ENCODE measurements at places on chromosomes 12 and 14. TPM values are rescaled to one million over a fixed set of nuclear protein-coding genes. Genes with fewer than 3 reads are reported as not detected.

The MYH6 gene
- polyA plus RNA-seq, result not detected

DNA sequence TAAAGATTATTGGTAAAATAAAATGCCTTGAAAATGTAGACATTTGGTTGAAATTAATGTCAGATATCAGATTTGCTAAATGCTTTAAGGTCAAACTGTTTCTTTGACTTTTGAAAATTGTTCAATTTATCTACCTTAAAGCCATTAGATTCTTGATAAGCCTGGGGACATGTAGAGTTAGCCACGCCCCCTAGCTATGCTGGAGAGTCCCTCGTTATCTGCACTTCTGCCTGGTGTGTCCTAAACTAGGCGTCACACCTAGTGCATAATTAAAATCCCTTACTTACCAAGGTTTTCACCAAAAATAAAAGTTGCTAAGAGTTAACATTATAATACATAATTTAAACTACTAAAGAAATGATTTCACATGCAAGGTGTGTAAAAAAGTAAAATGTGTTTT is 79.5 kb downstream of the EGLN3 start:
- H3K4me1 ChIP-seq, result no peaks in the 10 kb centered on the region
- no peak for DNase-seq
- no peaks in the 10 kb centered on the region for H3K27me3 ChIP-seq
- no peak overlapping the region for H3K4me3 ChIP-seq
- peaks cover 6% of the 10 kb centered on the region for H3K36me3 ChIP-seq
- no peak overlapping the region for H3K27ac ChIP-seq

The KIF21A gene
- not detected for polyA plus RNA-seq

DNA sequence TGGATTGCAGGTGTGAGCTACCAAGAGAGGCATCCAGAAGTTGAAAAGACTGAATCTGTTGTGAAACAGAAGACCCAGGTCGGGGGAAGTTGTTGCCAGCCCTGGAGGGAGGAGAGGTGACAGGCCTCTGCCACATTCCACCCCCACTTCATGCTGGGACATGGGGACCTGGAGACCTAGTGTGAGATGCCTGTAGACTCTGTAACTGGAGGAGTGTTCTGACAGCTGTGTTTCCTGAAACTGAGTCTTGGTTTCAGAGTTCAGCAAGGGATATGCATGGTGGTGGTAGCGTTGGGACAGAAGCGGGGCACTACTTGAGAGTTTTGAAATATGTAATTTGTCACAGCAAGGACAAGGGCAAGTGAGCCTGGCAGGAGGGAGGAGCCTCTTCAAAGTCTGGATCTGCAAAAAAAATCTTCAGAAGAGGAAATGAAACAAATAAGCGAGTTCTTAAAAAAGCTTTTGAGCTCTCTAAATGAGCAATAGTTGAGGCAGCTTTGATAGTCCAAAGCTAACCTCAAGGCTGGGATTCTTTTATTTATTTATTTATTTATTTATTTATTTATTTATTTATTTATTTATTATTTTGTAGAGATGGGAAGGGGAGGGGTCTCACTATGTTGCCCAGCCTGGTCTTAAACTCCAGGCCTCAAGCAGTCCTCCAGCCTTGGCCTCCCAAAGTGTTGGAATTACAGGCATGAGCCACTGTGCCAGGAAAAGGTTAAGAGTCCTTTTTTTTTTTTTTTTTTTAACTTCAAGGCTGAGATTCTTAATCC is 58.9 kb upstream of the EEA1 start:
- peak overlapping the region; percentile 41 for H3K4me3 ChIP-seq
- peak; percentile 65 for DNase-seq
- H3K36me3 ChIP-seq, result no peaks in the 10 kb centered on the region
- peak overlapping the region; percentile 70 for H3K27ac ChIP-seq

- H3K36me3 ChIP-seq, result no peaks in the 10 kb centered on the region
- no peak within 1 kb of the TSS for H3K27ac ChIP-seq
- DNase-seq, result no peak
- H3K4me1 ChIP-seq, result peaks cover 16% of the 10 kb centered on the region
Measured at GRCh38 chr12:64824500-64825142, at the start of gene TBC1D30. Gene TBC1D30 (plus strand): TSS chr12:64824647. CDS start chr12:64824880, 233 bp downstream.

DNA sequence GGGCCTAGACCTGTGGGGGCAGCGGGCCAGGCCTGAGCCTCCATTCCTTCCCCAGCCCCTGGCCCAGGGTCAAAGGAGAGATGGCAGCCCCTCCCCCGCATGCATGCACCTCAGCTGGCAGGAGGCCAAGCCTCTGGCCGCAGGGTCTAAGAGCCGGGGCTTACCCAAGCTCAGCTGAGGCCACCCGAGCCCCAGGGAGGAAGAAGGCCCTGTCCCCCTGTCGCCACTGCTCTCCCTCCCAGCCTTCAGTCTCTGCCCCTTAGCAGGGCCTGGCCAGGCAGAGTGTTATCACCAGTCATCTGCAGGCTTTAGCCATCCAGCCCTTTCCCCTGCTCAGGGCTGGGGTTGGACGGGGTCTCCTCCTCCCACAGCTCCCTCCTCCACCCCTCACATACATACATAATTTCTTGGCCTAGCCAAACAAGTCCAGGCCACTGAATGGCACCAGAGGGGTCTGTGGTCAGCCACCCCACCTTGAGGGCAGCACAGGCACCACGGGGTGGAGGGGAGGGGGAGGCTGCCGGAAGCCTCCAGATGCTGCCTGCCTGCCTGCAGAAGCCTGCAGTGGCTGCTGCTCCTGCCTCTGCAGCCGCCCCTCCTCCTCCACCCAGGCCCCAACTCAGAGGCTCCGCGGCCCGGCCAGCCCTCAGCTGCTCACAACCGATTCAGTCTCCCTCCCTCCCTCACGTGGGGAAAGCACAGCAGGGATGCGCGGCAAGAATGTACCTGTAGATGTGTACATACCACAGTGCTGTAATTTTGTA is 22.8 kb downstream of the RAB35 start:
- H3K27ac ChIP-seq, result no peak overlapping the region
- H3K4me1 ChIP-seq, result peaks cover 2% of the 10 kb centered on the region
- H3K27me3 ChIP-seq, result no peaks in the 10 kb centered on the region
- H3K36me3 ChIP-seq, result peaks cover 6% of the 10 kb centered on the region
- no peak for DNase-seq
- no peak overlapping the region for H3K4me3 ChIP-seq

- H3K4me1 ChIP-seq, result peaks cover 14% of the 10 kb centered on the region
- no peaks in the 10 kb centered on the region for H3K27me3 ChIP-seq
- peak overlapping the region; percentile 90 for H3K27ac ChIP-seq
Measured at GRCh38 chr14:23285530-23286019, 357 bp downstream of the HOMEZ start.

The TMED8 gene
- polyA plus RNA-seq, result 22.5 TPM

DNA sequence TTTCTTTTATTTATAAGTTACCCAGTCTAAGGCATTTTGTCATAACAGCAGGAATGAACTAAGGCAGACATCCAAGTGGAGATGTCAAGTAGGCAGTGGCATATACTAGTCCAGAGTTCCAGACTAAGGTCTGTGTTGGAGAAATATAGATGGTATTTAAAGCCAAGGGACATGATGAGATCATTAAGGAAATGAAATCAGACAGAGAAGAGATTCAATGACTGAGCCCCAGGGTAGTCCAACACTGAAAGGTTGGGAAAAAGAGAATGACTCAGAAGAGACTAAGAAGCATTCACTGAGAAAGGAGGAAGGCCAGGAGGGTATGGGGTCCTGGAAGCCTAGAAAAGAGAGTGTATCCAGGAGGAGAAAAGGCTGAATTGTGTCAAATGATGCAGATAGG is 442.2 kb upstream of the CCDC196 start:
- no peak for DNase-seq
- no peak overlapping the region for H3K4me3 ChIP-seq
- no peaks in the 10 kb centered on the region for H3K4me1 ChIP-seq
- peaks cover 32% of the 10 kb centered on the region for H3K27me3 ChIP-seq

GRCh38 chr12:98856897-98857540 is 211.9 kb downstream of the APAF1 start:
- H3K27me3 ChIP-seq, result peaks cover 4% of the 10 kb centered on the region
- H3K4me1 ChIP-seq, result no peaks in the 10 kb centered on the region
- no peak for DNase-seq
- no peaks in the 10 kb centered on the region for H3K36me3 ChIP-seq
- H3K27ac ChIP-seq, result no peak overlapping the region

- H3K27me3 ChIP-seq, result peaks cover 7% of the 10 kb centered on the region
- no peak for DNase-seq
- H3K4me1 ChIP-seq, result peaks cover 37% of the 10 kb centered on the region
- H3K27ac ChIP-seq, result no peak overlapping the region
Measured at GRCh38 chr12:1841586-1842182, 21.3 kb downstream of the LRTM2 start.

GRCh38 chr12:131944601-131945251 is 5.0 kb upstream of the EP400 start:
- DNase-seq, result no peak
- H3K4me3 ChIP-seq, result no peak overlapping the region
- peaks cover 6% of the 10 kb centered on the region for H3K36me3 ChIP-seq
- peaks cover 25% of the 10 kb centered on the region for H3K4me1 ChIP-seq
- peak overlapping the region; percentile 31 for H3K27ac ChIP-seq

The PLEKHH1 gene
- polyA plus RNA-seq, result not detected

DNA sequence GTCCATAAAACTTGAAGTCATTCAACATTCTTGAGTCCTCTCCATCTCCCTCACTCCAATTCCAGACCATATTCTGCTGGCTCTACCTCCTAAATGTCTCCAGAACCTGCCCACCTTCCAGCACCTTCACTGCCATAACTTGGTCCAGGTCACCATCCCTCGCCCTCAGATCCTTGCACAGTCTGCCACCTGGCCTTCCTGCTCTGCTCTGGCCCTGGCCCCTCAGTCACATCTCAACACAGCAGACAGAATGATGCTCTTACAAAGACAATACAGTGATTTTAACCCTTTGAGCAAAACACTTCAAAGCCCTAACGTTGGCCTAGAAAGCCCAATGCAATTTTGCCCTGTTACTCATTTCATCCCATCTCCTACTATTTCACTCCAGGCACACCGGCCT is 81.8 kb upstream of the PDZRN4 start:
- no peaks in the 10 kb centered on the region for H3K27me3 ChIP-seq
- no peak for DNase-seq
- H3K4me1 ChIP-seq, result no peaks in the 10 kb centered on the region
- H3K27ac ChIP-seq, result no peak overlapping the region
- no peak overlapping the region for H3K4me3 ChIP-seq

- no peak overlapping the region for H3K27ac ChIP-seq
- peaks cover 47% of the 10 kb centered on the region for H3K27me3 ChIP-seq
- no peaks in the 10 kb centered on the region for H3K36me3 ChIP-seq
- DNase-seq, result no peak
- H3K4me1 ChIP-seq, result peaks cover 16% of the 10 kb centered on the region
Measured at GRCh38 chr12:64826234-64826633, 1.8 kb downstream of the TBC1D30 start.

The NTS gene
- polyA plus RNA-seq, result not detected

Measured in naive B cell (primary cell).